ENCODE measurements at places on chromosomes 16 and 17.

DNA sequence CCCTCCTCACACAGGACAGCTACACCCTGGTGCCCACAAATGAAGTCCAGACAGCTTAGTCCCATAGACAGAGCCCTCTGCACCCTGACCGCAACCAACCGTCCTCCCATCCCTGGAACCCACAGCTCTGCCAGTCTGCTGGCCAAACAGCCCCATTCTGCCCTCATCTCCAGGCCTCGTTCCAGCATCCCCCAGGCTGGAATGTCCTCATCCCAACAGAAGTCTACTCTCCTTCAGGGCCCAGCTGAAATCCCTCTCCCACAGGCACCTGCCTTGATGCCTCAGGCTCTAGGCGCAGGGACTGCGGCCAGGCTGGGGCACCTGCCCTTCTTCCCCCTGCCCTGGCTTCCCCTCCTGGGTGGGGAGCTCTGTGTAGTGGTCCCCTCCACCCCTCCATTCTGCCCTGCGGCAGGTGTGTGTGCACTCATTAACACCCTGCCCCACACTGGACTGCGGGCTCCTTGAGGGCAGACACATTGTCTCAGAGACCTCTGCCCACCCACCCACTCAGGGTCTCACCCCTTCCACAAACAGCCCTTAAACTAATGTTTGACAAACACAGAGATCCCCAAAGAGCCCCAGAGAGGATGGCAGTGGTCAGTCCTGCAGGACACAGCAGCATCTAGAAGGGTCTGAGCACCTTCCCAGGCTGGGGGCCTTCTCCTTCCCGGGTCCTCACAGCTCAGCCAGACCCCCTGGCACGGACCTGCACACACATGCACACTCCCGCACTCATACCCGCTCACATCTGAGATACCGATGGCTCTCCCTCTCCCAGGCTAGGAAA, 820 bp downstream of the GRIN2C start:
- no peak for DNase-seq

DNA sequence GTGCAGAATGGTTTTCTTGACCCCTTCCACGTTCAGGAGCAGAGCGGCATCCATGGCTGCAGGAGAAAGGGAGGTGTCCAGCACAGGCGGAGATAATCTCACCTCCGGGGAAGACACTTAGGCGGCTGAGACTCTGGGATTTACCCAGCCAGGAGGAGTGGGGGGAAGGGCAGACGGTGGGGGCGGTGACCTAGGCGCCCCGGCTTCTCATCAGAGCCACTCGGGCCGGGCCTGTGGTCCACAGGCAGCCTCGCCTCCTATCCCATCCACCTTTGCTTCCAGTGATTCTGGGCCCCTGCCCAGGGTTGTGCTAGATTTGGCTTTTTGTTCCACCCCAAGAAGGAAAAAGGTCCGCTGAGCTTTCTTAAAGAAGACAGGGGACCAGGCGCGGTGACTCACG, at the start of gene AIPL1:
Gene AIPL1, minus strand, starts transcription at position 71 of the 400 bp plus-strand sequence. Its CDS starts 17 bp downstream, at position 54.
- DNase-seq, result no peak

DNA sequence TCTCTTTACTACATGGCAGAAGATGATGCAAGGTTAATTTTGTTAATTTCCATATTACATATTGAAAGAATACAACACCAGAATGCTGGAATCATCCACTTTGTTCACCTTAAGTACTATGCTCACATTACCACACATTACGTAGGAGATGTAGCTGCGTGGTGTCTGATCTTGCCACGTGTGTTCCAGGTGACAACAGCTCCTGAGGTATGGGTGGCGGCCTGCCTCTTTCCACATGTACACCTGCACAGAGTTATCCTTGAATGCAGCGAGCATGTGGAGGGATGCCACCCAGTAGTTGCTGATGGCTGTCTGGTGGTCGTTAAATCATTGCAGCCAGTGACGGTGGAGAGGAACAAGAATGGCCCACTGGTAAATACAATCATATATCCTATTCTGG, 740.5 kb upstream of the EEF2KMT start:
- DNase-seq, result no peak

GRCh38 chr17:57308543-57309186, 52.3 kb downstream of the MSI2 start:
- no peak for DNase-seq

DNA sequence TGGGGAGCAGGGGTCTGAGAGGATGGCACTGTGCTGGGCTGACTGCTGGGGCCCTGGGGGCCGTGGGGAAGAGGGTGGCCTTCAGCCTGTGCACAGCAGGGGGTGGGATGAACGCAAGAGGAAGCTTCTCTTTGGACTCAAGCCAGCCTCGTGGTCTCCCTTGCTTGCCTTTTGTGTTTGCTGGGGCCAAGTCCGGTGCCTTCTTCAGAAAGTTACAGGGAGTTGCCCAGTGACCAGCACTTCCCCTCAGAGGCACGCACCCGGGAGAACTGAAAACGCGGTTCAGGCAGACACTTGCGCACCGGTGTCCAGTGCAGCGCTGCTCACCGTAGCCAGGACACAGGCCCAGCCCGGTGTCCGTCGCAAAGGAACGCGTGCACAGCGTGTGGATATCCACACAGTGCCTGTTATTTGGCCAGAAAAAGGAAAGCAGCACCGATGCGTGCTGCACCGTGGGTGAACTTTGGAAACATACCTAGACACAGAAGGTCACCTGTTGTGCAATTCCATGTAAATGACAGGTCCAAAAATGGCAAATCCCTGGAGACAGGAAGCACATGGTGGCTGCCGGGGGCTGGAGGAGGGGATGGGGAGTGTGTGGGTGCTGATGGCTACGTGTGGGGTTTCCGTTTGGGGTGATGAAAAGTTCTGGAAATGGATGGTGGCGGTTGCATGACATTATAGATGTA, 29.4 kb upstream of the NUDT16L1 start:
- peak; percentile 7 for DNase-seq

GRCh38 chr16:1094124-1094479, 1.9 kb downstream of the C1QTNF8 start:
- DNase-seq, result no peak

GRCh38 chr16:24394341-24394740, 138.2 kb downstream of the CACNG3 start:
- no peak for DNase-seq

- no peak for DNase-seq
Observed at GRCh38 chr16:86158688-86159360, 259.9 kb downstream of the IRF8 start.

- DNase-seq, result no peak
Observed at GRCh38 chr17:62597920-62598319, 29.6 kb upstream of the MRC2 start.
